DMS79 treated with DMSO at 0.1 percent for 48 hours (cell line): ENCODE measurements at places on chromosomes 4 and X.

- DNase-seq = no peak
These were observed 1793.7 kb upstream of the TENM3 start for GRCh38 chr4:180449395-180449956.

DNA sequence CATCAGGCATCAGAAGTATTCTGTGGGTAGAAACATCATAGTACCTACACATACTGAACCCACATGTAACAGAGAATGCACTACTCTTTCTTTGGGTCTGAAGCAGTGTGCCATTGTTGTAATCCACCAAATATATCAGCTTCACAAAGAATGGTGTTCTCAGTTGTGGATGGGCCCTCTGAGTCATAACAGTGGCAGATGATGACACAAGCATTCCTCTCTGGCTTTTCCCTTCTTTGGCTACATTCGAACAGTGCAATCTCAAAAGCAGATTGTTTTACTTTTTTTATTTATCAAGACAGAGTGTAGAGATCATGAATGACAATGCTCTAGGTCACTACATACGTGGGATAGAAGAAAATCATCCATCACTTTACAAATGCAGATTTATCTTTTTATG is 247.2 kb upstream of the EPHA5 start:
- DNase-seq = no peak

GRCh38 chr4:79141530-79141929 is 184.3 kb downstream of the NAA11 start:
- no peak for DNase-seq

- no peak for DNase-seq
These were observed 263.3 kb upstream of the GPRIN3 start for GRCh38 chr4:89570931-89571330.
